ENCODE measurements at places on chromosomes 7 and 10.

GRCh38 chr7:69203871-69204270, 394.4 kb upstream of the AUTS2 start:
- no peak for DNase-seq

DNA sequence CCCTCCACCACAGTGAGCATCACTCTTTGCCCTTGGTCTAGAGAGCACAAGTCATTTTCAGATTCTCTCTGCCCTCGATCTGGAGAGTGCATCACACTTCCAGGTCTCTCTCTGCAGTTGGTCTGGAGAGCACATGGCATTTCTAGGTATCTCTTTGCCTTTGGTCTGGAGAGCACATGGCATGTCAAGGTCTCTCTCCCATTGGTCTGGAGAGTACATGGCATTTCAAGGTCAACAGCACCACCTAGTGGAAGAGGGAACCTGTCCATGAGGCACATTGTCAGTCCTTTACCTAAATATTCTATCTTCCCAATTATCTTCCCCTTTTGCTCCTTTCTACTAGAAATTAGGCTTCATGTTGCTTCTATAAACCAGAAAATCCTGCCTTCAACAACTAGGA, 1139.4 kb downstream of the XPNPEP1 start:
- peak; percentile 54 for DNase-seq

DNA sequence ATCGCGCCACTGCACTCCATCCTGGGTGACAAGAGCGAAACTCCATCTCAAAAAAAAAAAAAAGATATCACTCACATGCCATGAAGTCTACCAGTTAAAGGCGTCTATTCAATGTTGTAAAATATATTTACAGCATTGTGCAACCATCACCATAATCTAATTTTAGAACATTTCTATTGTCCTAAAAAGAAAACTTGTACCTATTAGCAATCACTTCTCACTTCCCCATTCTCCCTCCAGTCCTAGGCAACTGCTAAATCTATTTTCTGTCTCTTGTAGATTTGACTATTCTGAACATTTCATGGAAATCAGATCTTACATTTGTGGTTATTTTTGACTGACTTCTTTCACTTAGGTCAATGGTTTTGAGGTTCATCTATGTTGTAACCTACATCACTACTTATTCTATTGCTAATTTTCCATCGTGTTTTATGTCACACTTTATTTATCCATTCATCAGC, 25.2 kb upstream of the OTUD1 start:
- peak; percentile 31 for DNase-seq

- no peak for DNase-seq
Measured at GRCh38 chr10:68848281-68848680, 20.9 kb downstream of the STOX1 start.

GRCh38 chr10:76401006-76401405, 969.6 kb downstream of the LRMDA start:
- DNase-seq: no peak

GRCh38 chr10:101139421-101139911, 8.4 kb downstream of the TLX1 start:
- no peak for DNase-seq

- DNase-seq: no peak
Measured at GRCh38 chr10:50981385-50981784, 92.9 kb upstream of the PRKG1 start.

GRCh38 chr7:25886387-25887240, 265.4 kb upstream of the NFE2L3 start:
- no peak for DNase-seq
